Activated gamma-delta T cell treated with anti-CD3 and anti-CD28 coated beads, Interleukin-2, amount 50 U/mL, for 16 hours (primary cell): ENCODE measurements at places on chromosomes 16 and 17.

- DNase-seq, result no peak
Observed at GRCh38 chr16:72740347-72740746, 307.6 kb downstream of the ZFHX3 start.

DNA sequence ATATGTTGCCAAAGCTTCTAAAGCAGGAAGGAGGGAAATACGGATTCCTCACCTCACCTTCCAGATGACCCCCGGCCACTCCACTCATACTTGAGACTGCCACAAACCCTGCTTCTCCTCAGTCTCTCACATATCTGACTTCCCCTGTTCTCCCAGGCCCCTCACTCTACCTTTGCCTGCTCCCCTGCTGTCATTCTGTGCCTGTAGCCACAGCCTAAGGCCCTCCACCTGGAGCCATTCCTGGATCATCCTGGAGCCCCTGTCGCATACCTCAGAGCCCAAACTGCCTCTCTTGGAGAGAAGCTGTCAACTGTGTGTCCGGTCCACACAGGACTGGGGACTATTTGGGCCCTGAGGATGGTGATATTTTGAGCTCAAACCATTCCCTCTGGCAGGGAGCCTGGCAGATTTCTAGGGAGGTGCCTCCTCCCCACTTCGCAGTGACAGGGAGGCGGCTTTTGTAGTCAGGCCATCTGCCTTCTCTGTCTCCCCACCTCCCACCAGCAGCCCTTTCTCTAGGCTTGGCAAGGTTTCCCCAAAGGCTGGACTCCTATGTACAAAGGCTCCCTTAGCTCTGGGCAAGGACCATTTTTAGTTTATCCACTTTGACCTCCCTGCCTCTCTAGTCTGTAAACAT is 2.3 kb upstream of the MED24 start:
- no peak for DNase-seq

DNA sequence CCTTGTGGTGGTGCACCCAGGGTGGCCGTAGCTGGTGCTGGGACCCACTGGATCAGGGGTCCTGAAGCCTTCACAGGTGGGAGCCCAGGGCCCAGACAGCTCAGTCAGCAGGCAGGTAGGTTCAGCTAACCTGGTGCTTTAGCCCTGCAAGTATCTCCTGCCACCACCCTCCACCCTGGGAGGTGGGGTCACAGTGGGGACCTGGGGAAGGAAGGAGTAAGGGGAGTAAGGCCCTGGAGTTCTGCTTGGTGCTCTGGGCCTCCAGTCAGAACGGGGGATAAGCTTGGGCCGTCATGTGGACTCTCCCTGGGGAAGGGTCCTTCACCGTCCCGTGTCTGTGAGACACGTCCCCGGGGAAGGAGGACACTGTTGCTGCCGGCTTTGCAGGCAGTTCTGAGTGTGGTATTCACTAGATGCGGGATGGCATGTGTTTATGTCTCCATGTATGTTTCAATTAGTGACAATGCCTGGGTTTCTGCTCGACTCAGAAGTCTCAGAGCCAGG is 20.7 kb downstream of the SGSM2 start:
- DNase-seq, result no peak

DNA sequence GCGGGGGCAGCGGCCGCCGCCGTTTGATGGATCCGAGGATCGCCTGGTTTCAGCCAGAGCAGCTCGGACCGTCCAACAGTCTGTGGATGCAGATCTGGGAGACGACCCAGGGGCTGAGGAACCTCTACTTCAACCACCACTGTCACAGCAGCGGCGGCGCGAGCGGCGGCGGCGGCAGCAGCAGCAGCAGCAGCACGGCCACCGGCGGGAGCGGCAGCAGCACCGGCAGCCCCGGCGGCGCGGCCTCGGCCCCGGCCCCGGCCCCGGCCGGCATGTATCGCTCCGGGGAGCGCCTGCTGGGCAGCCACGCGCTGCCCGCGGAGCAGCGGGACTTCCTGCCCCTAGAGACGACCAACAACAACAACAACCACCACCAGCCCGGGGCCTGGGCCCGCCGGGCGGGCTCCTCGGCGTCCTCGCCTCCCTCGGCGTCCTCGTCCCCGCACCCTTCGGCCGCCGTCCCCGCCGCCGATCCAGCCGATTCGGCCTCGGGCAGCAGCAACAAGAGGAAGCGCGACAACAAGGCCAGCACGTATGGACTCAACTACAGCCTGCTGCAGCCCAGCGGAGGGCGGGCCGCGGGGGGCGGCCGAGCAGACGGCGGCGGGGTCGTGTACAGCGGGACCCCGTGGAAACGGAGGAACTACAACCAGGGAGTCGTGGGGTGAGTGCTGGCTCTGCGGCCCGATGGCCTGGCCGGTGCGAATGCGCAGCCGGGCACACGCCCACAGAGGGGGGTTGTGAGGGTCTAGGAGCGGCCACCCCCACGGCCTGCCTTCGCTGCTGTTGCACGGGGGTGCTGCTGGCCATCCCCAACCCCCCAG is 702 bp downstream of the TENT4B start:
- DNase-seq, result no peak

- DNase-seq, result no peak
Observed at GRCh38 chr16:87418644-87419043, 26.5 kb downstream of the MAP1LC3B start.

DNA sequence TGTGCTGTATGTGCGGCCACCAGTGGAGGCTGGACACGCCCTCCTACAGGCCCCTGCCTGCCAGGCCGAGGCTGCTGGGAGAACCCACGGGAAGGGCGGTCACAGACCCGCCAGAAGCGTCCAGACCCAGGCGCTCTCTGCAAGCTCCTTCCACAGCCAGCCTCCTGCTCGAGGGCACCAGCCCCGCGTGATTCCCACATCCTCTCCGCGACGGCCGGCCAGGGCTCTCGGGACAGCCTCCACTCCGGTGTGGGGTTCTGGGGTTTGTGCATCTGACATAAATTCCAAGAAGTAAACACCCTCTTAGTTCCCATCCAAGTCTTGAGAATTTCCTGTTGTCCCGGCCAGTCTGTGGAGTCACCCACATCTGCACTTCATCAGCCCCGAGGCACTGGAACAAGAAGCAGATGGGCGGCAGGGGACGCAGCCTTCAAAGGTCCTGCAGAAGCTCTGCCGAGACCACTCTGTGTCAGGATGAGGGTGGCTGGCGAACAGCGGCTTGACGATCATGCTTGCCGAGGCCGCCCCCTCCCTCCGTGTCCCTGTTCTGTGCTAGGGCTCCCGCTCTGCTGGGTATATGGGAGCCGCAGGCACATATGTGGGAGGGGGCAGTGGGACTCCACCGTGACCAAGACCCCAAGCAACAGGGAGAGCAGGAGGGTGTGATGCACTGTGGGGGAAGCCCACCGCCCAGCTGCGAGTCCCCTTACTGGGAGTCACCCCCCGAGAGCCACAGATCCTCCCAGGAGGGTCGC is 2.4 kb upstream of the TMEM204 start:
- DNase-seq, result no peak

DNA sequence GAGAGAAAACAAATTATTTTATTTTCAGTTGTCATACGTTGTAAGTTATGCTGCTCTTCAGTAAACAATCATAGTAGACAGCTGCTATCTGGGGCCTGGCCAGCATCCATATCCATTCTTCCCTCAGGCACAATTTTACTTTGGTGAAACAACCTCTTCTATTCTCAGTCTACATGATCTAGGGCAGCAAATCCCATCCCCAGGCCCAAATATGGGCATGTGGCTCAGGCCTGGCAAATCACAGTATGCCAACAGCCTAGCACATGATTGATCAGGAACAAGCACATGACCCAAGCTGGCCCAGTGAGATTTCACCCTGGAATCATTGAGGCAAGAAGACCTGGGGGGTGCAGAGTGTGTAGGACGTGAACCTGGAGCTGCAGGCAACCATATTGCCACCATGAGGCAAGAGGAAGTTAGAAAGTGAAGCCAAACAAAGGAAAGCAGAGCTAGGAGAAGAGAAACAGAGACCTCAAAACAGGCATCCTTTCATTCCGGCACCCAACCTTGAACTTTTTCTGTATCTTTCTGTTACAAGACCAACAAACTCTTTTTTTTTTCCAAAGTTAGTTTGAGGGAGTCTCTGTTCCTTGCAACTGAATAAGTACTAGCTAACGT is 10.3 kb upstream of the ABCC12 start:
- no peak for DNase-seq

GRCh38 chr16:66277311-66278070 is 89.0 kb upstream of the CDH5 start:
- no peak for DNase-seq

- DNase-seq, result no peak
Observed at GRCh38 chr17:57197466-57198071, 58.8 kb upstream of the MSI2 start.

DNA sequence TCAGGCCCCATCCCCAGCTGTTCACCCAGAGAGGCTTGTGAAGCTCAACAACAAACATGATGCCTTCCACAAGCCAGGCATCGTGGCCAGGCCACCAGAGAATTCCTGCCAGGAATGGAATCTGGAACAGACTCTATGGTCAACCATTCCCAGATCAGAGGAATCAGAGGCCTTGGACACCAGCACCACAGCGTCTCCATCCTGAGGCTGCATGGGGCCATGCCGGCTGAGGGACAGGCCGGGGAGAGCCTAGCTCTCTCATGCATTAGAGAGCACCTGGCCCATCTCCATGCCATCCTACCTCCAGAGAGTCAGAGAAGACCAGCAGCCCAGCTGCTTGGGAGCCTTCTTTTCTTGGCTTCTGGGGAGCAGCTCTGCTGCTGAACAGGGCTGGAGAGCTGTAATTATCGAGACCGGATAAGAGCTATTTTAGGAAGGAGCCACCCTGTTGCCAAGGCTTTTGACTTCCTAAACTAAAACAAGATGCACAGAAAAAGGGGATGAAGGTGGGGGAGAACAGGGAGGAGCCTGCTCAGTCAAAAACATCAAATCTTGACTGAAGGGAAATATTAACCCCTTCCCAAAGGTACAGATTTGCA is 24.5 kb upstream of the MTMR4 start:
- no peak for DNase-seq

- DNase-seq, result no peak
Observed at GRCh38 chr17:77096570-77097214, 44.1 kb upstream of the SEC14L1 start.

GRCh38 chr17:82354804-82355308 is 4.2 kb upstream of the TEX19 start:
- DNase-seq, result no peak

GRCh38 chr16:84924331-84925091 is 86.8 kb downstream of the ZDHHC7 start:
- no peak for DNase-seq
